ENCODE measurements at places on chromosomes 2 and 18.

- DNase-seq: no peak
Observed at GRCh38 chr2:18896125-18896764, 306.9 kb upstream of the NT5C1B start.

DNA sequence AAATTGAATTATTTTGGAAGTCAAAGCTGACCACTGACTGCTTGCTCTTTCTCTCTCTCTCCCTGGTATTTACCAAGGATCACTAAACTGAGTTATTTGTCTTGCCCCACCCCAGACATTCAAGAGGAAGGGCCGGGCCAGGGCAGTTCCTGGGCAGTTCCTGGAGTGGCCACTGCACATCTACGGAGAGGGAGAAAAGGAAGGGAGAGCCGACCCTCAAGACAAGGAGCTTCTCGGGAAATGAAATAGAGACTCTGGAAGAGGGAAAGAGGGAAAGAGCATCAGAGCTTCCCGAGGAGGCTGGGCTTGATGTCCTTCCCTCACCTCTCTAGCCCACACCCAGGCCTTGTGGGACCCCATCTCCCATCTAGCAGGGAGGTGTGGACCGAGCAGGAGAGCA, 83.1 kb downstream of the SEPTIN10 start:
- DNase-seq: no peak

DNA sequence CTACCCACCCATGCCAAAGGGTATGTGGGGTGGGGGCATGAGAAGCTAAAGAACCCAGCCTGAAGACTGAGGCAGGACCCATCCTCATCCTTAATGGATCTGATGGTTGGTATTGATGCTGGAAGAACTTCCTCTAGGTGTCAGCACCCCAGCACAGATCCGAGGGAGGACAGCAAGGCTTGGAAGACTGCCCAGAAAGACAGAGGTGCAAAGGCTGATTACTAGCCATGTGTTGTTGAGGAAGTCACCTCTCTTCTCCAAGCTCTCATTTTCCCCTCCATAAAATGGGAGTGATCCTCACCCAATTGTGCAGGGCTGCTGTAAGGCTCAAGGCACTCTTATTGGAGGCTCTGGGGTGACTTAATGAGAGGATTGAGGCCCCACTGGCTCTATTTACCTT, 256.5 kb downstream of the CELF4 start:
- no peak for DNase-seq

DNA sequence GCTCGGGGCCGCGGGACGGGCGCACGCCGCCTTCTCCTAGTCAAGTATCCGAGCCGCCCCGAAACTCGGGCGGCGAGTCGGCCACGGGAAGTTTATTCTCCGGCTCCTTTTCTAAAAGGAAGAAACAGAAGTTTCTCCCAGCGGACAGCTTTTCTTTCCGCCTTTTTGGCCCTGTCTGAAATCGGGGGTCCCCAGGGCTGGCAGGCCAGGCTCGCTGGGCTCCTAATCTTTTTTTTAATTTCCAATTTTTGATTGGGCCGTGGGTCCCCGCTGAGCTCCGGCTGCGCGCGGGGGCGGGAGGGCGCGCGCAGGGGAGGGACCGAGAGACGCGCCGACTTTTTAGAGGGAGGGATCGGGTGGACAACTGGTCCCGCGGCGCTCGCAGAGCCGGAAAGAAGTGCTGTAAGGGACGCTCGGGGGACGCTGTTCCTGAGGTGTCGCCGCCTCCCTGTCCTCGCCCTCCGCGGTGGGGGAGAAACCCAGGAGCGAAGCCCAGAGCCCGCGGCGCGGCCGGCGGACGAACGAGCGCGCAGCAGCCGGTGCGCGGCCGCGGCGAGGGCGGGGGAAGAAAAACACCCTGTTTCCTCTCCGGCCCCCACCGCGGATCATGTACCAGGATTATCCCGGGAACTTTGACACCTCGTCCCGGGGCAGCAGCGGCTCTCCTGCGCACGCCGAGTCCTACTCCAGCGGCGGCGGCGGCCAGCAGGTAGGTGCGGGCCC, 617 bp downstream of the FOSL2 start:
- no peak for DNase-seq

Measured in non-pigmented ciliary epithelial cell (primary cell).